ENCODE measurements at places on chromosomes 5 and 9.

DNA sequence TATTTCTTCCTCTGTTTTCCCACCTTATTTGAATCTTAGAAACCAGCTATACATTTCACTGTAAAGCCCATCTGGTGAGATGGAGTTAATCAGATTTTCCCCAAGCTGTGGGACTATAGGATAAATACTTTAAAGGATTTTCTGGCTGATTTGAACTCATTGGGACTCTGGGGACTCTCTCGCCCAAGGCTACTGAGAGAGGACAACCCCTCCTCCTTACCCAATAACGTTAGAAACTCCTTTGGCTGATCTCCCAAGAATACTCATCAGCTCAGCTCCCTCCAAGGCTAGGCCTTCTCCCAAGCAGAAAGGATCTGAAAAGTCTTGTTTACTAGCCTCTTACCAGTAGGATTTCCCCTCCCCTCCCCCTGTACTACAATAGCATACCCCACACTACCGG lies 1.5 kb upstream of the GLRA1 start:
- DNase-seq, result no peak

- DNase-seq, result no peak
Observed at GRCh38 chr5:108629779-108630528, 117.7 kb upstream of the FER start.

- DNase-seq, result no peak
Observed at GRCh38 chr9:15361737-15362136, 54.7 kb upstream of the TTC39B start.

DNA sequence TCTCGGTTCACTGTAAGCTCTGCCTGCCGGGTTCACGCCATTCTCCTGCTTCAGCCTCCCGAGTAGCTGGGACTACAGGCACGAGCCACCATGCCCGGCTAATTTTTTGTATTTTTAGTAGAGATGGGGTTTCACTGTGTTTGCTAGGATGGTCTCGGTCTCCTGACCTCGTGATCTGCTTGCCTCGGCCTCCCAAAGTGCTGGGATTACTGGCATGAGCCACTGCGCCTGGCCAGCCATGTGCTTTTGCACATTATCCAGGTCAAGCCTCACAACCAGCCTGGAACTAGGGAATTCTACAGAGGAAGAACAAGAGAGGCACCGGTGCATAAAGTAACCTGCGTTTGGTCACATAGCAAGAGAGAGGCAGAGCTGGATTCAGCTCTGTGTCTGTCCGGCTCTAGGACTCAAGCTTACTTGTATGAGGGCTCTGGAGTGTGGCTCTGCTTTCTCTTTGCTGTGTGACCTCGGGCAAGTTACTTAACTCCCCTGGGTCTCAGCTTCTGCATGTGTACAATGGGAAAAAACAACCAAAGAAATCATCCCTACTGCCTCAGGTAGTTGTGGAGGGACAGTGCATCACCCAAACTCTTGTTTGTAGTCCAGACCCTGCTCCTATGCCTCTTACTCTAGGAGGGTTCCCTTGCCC lies 6.3 kb downstream of the FGF18 start:
- DNase-seq, result no peak

GRCh38 chr9:83220730-83221129 lies 157.8 kb upstream of the RASEF start:
- no peak for DNase-seq

DNA sequence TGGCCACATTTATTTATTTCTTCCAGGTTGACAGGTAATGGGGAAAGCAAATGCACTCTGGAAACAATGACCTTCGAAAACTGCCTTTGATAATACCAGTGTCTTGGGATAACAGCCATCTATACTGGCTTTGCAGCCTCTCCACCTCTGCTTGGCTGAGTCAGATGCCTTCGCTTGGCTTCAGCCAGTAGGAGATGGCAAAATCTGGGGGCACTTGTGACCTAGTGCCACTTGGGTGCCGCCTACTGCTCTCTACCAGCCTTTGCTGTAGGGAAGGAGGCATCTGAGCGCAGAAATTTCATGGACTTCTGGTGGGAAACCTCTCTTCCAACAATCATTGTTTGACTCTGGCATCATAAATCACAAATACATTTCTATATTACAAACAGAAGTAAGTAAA lies 21.8 kb downstream of the FYB1 start:
- no peak for DNase-seq

- no peak for DNase-seq
Observed at GRCh38 chr9:2531481-2531880, 90.1 kb upstream of the VLDLR start.

GRCh38 chr9:21607576-21607975 lies 125.5 kb upstream of the IFNE start:
- no peak for DNase-seq
